ENCODE measurements at places on chromosomes 12 and 14. TPM values are rescaled to one million over a fixed set of nuclear protein-coding genes. Genes with fewer than 3 reads are reported as not detected.

The RD3L gene
- total RNA-seq = 25.5 TPM

The POU6F1 gene
- 7.5 TPM for total RNA-seq

The DCN gene
- total RNA-seq = 286 TPM

The RILPL2 gene
- 1.7 TPM for total RNA-seq

The TMEM52B gene
- not detected for total RNA-seq

DNA sequence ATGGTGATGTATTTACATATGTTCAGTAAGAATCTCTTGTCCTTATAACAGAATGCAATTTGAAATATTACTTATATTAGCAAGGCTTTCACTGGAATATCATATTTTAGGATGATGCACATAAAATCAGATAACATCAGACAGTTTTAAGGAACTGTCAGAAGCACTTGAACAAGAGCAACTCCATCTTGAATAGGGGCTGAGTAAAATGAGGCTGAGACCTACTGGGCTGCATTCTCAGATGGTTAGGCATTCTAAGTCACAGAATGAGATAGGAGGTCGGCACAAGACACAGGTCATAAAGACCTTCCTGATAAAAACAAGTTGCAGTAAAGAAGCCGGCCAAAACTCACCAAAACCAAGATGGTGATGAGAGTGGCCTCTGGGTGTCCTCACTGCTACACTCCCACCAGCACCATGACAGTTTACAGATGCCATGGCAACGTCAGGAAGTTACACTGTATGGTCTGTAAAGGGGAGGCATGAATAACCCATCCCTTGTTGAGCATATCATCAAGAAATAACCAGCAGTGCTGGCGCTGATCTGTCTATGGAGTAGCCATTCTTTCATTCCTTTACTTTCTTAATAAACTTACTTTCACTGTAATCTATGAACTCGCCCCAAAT lies 27.6 kb upstream of the ETV6 start:
- DNase-seq = no peak

DNA sequence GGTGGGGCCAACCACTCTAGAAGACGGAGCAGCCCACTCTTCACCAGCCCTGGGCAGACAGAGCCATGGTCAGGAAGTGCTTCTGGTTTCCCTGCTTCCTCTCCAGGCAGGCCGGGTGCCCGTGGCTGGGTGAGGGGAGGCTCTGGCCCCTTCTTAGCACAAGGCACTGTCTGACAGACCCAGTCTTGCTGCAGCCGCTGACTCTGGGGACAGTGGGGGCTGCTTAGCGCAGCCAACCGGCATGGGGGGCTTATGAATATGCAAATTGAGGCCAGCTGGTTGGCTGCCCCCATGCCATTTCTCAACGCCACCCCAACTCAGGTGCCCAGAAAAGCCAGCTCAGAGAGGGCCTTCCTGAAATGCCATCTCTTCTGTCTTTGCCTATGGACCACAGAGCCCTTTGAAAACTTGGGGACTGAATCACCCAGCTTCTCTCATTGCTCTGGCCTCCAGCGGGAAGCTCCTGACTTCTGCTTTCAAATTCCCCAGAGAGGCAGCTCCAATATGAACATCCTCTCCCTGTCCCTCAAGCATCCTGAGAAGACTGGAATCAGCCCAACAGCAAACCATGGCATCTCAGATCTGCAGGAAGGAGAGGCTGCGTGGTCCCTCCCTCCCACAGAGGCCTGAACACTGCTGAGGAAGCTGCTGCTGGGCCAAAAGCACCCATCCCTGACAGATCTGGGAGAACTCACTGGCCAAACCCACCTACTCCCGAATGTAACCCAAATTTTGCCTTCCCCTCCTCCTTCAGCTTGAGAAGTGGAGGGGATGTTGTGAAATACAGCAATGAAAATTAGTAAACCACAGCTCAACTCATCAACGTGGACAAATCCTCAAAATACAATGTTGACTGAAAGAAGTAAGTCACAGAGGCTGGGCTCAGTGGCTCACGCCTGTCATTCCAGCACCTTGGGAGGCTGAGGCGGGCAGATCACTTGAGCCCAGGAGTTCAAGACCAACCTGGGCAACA lies at the start of gene PROX2:
Gene PROX2 (minus strand): TSS at position 205 of the 973 bp plus-strand sequence. CDS start 12,311 bp downstream, outside the sequence.
- no peak for DNase-seq

DNA sequence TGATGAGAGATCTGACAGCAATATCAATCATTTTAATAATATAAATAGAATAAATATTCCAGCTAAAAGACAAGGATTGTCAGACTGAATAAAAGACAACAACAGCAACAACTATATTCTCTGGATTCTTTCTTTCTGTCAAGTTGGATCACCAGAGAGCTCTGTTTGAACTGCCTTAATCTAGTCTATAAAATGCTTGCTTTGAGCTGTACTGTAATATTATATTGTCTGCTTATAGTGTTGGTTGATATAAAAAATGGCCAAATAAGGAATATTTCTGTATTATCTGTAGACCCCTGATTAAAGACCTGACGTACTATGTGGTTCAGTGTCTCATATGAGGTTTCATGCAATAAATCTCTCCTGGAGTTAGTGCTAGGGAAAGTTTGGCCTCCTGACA lies 46.3 kb upstream of the CSRP2 start:
- no peak for DNase-seq

DNA sequence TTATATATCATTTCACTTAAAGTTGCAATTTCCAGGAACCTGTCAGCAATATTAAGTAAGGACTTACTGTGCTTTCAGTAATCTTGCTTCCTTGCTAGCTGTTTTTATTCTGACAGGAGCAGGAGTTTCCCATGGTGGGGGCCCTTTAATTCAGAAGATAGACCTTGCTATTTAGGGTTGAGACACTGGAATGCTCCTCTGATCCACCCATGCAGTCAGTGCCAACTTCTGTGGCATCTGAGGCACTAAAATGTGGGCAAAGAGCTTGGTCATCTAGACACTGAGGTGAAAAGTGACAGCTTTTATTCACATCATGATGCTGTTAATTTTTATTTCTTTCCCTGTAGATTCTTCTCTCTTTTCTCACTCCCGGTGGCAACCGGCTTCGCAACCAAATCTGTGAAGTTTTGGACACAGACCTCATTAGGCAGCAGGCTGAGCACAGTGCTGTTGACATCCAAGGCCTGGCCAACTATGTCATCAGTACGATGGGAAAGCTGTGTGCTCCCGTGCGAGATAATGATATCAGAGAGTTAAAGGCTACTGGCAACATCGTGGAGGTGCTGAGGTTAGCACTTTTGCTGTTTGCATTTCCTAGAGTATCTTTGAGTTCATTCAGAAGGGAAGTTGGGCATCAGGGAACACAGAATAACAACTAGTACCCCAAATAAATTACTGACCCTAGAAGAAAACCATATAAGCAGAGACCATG lies 18.8 kb downstream of the TCP11L2 start:
- no peak for DNase-seq

- peak; percentile 79 for DNase-seq
These were observed 1.6 kb upstream of the INF2 start for GRCh38 chr14:104687601-104688504.

DNA sequence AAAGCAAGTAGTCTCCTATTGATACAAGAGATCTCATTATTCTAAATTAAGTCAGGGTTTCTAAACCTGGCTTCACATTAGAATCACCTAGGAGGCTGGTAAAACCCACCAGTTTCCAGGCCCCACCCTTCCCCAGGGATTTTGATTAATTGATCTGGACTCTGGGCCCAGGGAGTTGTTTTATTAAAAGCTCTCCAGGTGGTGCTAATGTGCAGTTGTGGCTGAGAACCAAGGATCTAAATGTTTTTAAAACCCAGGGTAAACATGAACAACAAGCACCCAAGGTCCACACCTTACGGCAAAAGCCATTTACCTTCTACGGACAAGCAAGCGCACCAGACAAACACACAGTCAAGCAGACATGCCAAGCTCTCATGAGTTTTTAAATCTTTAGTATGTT lies 73.9 kb downstream of the SLC2A13 start:
- DNase-seq = no peak

- DNase-seq = no peak
These were observed 12.6 kb upstream of the OR8S1 start for GRCh38 chr12:48512855-48513254.

DNA sequence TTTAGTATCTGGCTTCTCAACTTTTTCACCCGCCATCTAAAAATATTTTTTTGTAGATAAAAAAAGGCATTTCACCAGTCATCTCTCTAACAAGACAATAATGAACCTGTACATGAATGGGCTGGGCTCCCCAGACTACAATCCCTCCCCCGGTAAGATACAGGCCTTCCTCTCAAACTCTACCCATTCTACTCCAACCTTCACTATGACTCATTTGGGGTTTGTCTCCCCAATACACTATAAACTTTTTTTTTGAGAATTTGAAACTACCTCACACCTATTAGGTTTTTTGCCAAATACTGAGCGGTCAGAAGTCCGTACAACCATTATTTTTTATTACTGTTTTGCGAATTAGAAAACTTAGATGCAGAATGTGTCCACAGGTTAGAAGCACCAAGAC lies 784 bp downstream of the RPL6 start:
- DNase-seq = no peak

- DNase-seq = peak; percentile 85
These were observed 24.5 kb upstream of the PPP1R13B start for GRCh38 chr14:103871596-103872480.

DNA sequence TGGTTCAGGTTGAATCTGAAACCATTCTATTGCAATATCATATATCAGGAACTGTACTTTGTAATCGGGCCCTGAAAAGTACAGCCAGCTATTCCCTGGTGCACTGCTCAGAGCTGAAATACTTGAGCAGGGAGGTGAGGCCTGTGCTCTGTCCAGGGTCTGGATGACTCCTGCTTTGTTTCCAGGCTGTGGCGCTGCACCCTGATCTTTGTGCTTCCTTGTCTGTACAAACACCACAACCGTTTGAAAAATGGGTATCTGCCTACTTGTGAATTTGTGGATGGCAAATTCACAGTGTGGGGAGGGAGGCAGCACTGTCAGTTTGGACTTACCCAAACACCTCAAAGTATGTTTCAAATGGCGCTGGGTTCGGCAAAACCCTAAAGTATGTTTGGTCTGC lies 155.4 kb upstream of the FAR2 start:
- DNase-seq = no peak

- no peak for DNase-seq
These were observed 263.1 kb upstream of the CRY1 start for GRCh38 chr12:107356266-107356936.

GRCh38 chr12:75738486-75738885 lies 227.1 kb upstream of the KRR1 start:
- no peak for DNase-seq

- no peak for DNase-seq
These were observed 150.7 kb downstream of the KTN1 start for GRCh38 chr14:55730592-55731310.
